ENCODE measurements at places on chromosomes 12 and 14.

DNA sequence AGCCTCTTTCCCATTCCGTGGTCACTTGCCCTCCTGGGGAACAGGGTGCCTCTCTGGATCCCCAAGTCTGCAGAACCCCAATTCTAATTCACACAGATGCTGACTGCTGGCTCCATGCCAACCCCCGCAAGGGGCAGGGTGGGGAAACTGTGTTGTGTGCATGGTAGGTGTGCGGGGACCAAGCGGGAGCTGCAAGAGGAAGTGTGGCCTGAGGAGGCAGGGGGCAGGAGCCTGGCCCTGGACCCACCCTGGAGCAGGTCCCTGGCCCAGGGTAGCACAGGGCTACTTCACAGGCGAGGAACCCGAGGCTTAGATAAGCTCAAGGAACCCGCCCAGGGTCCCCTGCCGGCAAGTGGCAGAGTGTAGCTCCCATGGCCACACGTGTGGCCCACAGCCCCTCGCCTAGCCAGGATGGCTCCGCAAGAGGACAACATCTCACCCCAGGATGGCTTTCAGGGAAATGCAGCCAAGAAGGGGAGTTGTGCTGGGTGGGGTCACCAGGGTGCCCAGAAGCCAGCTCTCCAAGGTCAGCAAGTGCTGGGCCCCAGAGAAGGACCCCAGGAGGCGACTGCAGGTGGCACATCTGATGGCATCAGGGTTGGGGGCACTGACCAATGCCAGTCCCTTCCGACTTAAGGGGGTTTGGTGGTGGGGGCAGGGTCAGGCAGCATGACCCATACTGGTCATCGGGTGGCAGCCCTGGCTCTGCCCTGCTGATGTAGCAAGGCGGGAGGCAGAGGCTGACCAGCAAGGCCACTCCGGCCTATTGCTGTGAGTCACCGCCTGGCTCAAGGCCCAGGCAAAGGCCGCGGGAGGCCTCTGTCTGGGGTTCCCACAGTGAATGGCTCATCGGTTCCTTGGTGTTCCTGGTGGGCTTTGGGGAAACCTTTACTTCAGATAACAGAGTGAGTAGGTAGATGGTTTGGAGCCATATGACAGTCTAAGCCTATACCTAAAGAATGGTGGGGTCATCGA is 37.3 kb upstream of the EML1 start:
- DNase-seq, result no peak

- DNase-seq, result no peak
Measured at GRCh38 chr12:13027032-13027431, 17.1 kb upstream of the FAM234B start.

GRCh38 chr14:75453817-75454434 is 26.1 kb downstream of the JDP2 start:
- no peak for DNase-seq

GRCh38 chr12:113638460-113638775 is 166.7 kb upstream of the LHX5 start:
- no peak for DNase-seq

- no peak for DNase-seq
Measured at GRCh38 chr12:109157986-109158385, 41.6 kb downstream of the ACACB start.

- DNase-seq, result no peak
Measured at GRCh38 chr14:73312687-73313086, 75.4 kb downstream of the PAPLN start.

DNA sequence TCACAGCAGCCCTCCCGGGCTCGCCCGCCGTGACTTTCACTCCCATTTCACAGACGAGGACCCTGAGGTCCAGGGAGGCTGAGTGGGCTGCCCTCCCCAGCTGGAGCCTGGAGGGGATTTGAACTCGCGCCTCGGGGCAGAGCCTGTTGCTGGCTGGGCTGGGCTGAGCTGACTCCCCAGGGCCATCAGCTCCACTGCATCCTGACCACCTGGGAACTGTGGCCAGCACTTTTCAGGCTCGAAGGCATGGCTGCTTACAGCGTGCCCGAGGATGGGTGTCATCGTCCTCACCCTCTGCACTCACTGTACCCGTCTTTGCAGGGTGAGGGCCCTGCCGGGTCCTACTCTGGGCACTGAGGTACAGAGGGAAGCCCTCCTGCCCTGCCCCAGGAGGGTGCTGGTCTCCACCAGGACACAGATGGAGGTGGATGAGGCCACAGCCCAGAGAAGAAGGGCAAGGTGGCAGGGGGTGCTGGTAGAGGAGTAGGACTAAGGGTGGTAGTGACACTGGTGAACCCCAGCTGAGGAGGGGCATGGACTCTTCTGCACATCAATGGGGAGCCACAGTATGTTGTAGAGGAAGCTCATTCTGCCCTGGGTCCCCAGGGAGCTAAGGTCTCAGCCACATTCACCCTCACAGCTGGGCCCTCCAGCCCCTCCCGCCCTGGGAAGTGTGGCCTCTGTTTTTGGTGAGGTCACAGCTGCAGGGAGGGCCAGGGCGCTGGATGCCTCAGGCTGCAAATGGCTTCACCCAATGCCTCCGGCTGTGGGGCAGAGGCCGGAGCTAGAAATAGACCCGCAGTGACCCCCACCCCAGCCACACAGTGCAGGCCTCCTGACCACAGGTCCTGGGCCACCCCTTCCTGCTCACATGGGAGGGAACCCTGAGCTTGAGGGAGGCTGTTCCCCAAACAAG is 365.1 kb upstream of the SFSWAP start:
- no peak for DNase-seq

DNA sequence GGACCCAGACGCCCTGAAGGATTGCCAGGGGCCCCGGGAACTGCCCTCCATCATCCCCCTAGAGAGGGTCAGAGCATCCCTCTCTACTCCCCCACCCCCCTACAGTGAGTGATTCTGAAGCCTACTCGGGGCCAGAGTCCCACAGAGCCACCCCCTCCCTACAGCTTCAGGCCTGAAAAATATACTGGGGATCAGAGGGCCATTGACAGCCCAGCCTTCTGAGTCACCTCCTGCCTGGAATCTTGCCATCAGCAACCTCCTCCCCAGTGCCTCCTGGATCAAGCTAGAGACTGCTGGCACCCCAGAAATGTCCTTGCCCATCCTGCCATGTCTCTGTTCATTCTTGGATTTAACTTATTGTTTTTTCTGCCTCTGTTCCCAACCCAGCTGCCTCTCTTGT is 21.7 kb upstream of the MIA2 start:
- no peak for DNase-seq

DNA sequence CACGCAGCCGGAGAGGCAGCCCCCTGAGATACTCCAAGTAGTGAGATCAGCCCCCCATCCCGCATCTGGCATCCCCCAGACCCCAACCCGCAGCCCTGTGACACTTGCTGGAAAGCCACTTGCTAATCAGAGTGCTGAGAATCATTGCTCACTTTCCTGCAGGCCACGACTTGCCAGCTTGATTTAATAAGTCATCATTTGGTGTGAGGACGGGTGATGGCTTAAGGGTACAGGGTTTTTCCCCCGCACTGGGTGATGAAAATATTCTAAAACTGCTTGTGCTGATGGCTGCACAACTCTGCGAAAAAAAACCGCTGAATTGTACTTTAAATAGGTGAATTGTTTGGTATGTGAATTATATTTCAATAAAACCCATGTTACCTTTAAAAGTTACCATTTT is 171.2 kb downstream of the FOXN3 start:
- DNase-seq, result no peak

GRCh38 chr14:99476864-99477263 is 3.8 kb downstream of the SETD3 start:
- no peak for DNase-seq

DNA sequence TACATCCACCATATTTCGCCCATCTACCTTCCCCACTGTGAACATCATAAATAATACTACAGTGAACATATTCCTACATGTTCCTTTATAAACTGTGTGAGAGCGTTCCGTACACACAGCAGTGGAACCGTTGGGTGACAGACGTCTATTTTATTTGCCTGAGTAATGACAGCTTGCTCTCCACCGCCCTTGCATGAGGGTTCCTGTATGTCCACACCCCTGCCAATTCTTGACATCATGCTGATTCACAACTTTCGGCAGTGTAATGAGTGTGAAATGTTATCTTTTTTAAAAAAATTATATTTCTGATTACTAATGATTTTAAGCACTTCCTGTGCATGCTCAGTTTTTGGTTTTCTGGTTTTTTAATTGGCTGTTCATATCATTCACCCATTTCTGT is 4.3 kb upstream of the RAD52 start:
- no peak for DNase-seq

- no peak for DNase-seq
Measured at GRCh38 chr14:53517270-53517960, 364.3 kb upstream of the DDHD1 start.

DNA sequence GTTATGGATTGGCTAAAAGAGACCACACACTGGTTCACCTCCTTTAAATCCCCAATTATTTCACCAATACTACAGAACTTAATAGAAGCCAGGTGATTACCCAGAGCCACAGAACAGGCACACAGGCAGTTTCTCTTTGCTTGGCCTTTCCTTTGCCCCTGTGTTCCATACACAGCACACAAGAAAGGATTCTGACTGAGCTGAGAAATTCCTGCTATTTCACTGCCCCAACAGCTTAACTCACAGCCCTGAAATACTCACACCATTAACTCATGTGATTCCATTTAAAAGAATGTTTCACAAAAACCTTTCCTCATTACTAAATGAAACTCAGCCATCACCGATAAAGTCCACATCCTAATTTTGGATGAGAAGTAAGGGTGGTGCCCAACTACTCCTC is 133.6 kb downstream of the MED13L start:
- no peak for DNase-seq

DNA sequence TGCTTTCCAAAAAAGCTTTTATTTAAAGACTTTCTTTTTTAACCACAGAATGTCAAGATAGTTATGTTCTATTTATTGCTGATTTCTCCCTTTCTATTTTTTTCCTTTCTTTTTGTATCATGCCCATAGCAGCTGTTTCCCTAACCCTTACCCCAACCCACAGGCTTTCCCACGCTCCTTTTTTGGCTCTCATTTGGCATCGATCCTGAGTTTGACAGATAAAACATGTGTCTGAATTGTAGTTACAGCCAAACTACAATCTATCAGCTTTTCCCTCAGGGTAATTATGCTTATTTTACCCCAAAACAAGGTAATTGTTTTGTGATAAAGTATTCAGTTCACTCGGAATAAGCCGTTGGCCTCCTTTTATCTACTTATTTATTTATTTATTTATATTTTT is 46.7 kb downstream of the PDE3A start:
- DNase-seq, result no peak

DNA sequence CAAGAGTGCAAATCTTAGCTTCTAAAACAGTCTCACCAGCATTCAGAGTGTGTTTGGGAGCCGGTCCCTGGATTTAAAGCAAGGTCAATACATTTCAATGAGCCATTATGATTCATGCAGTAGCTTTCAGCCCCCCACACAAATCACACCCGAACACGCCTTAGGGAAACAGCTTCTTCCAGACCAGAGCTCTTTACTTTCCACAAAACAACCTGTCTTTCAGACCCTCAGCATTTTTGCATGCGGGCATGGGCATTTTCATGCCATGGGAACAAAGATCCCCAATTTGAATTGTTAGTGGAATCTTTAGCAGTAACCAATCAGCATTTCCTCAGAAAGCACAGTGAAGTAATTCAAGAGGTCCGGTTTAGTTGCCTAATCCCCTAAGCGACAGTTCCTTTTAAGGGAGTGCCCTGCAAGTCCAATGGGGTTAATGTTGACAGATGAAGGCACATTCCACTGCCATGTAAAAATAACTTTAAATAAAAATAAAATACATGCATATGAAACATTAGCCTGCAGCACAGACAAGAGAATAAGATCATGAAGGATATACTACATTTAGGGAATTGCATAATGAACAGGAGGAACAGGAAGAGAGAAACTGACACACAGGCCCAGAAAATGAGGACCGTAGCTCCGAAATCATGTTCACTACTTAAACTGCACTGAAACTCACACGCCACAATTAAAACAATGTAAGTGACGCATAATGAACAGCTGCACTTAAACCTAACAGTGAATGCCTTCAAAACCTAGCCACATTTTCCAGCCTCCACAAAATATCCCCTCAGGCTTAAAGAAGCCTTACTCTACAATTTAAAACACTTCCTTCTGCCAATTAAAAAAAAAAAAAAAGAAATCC is 4.0 kb downstream of the VPS37B start:
- no peak for DNase-seq

- DNase-seq, result no peak
Measured at GRCh38 chr12:46711756-46712155, 114.0 kb downstream of the SLC38A4 start.

- no peak for DNase-seq
Measured at GRCh38 chr12:108722992-108723766, 8.1 kb downstream of the CORO1C start.

DNA sequence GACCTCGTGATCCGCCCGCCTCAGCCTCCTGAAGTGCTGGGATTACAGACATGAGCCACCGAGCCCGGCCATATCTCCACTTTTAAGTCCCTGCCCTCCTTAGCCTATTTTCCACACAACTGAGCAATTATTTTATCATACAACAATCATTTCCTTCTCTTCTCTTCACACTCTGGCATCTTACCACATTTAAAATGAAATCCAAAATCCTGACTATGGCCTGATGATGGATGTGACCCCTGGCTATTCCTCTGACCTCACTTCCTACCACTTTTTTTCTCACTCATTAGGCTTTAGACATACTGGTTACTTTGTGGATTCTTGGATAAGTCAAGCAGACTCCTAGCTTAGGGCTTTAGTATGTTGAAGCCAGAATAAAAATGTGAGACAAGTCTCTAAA is 21.9 kb upstream of the EID3 start:
- DNase-seq, result no peak

GRCh38 chr14:94161981-94162380 is 12.1 kb upstream of the PPP4R4 start:
- no peak for DNase-seq

DNA sequence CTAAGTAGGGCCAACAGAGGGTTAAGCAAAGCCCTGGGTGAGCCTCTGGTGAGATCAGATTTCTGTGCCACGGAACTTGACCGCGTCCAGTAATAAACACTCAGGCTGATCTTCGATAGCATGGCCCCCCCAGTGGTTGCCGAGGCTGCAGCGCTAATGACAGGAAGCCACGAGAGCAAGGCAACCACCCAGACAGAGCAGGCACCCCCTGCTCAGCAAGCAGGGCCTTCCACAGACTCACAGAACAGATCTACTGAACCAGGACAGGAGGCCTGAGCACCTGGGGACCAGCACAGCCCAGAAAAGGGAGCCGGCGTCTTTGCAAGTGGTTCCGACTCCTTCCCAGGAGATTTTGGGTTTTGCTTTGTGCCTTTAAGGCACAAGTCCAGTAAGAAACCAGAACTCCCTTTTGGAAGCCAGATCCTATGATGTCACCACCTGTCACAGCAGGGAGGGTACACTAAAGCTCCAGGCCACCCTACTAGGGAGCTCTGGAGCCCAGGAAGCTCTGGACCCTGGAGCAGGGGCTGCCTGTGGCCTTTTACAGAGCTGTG is 42.3 kb downstream of the BCL11B start:
- DNase-seq, result no peak

DNA sequence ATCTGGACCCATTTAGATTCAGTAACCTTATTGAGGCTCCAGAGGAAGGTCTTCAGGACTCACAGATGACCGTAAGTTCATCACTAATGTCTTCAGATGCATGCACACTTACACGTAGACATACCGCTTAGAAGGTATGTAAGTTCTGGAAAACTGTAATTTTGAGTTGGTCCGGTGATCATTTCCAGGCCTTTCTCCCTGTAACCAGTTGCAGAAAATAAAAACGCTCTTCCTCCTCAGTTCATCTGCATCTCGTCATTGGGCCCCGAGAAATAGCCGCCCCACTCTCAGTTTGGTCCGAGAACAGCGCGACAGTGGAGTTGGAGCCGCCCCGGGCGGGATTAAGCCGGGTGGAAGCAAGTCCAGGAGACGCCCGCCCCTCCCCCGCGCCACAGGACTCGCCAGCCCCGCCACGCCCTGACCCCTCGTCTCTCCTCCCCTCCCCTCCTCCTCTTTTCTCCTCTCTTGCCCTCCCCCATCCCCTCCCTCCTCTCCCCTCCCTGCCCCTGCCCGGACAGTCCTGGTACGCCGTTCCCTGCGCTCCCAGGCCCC is 83.7 kb downstream of the TNFAIP2 start:
- no peak for DNase-seq

Data from renal cortex interstitium (tissue), 15 donors.